ENCODE measurements at places on chromosomes 2 and 18.

DNA sequence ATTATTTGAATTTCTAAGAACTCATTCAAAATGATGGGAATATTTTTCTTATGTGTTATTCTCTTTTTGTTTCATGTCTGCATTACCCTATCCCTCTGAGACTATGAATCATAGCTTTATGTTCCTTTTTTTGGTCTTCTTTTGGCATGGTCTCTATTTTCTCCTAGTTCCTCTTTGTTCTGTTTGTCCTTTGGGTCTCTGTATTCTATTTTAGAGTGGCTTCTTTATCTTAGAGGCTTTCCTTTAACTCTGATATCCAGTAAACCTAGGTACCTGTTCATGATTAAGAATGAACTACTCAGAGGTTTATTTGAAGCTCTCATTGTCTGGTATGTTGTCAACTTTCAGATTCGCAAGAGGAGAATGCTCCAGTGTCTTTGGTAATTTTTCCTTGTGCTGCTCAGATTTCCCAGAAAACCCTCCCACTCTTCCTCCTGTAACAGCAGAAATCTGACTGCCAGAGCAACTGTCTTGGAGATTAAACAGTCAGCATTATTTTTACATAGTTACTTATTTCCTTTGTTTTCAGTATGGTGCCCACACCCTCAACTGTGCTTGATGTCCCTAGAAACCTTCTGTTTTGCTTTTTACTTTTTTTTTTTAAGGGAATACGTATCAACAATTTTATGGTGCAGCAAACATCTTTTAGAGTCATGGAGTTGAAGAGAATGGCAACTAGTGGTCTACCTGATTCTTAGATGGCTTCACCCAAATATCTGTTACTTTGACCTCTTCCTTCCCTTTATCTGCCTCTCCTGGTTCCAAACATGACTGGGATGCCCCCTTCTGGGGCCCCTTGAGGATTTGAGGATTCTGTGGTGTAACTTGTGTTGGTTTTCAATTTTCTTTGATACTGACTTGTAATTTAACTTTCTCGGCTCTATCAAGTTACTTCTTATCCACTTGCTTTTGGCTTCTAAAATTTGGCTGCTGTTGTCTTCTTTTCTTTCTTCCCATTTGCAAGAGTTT, 92.0 kb downstream of the DPP10 start:
- no peak overlapping the region for H3K4me3 ChIP-seq
- no peak for DNase-seq
- H3K36me3 ChIP-seq: no peaks in the 10 kb centered on the region

DNA sequence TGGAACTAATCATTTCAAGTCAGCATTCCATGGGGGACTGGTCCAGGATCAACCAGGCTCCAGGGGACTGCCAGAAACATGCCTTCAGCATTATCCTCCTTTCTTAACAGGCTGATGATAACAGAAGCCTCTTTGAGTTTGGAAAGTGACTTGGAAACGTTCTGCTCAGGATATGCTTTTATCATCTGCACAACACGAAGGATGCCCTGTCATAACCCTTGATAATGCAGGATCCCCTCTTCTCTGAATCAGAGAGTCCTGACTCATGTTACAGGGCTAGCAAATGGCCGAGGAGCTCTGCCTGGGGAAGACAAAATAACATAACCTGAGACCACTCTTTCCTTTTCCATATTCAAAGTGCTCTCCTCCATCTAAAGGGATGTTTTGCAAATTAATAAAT, 6.7 kb downstream of the SCYGR3 start:
- no peaks in the 10 kb centered on the region for H3K4me1 ChIP-seq
- no peaks in the 10 kb centered on the region for H3K27me3 ChIP-seq
- no peak overlapping the region for H3K27ac ChIP-seq

DNA sequence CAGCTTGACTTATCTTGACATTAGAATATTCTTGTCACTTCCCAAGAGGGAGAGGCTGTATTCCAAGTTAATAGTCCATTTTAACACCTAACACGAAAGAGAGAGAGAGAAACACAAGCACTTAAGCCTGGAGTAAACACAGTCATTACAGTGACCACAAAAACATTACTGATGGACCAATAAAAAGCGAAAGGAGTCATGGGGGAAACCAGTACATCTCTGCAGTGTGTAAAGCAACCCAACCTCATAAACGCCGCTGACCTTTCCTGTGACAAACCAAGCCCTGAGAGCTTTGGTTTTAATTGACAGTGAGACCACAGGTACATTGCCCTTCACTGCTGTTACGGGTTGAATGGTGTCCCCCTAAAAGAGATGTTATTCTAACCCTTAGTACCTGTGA, 78.3 kb downstream of the SMAD4 start:
- no peaks in the 10 kb centered on the region for H3K4me1 ChIP-seq
- no peaks in the 10 kb centered on the region for H3K36me3 ChIP-seq
- H3K27ac ChIP-seq: no peak overlapping the region
- no peak overlapping the region for H3K4me3 ChIP-seq
- DNase-seq: no peak
- no peaks in the 10 kb centered on the region for H3K27me3 ChIP-seq

DNA sequence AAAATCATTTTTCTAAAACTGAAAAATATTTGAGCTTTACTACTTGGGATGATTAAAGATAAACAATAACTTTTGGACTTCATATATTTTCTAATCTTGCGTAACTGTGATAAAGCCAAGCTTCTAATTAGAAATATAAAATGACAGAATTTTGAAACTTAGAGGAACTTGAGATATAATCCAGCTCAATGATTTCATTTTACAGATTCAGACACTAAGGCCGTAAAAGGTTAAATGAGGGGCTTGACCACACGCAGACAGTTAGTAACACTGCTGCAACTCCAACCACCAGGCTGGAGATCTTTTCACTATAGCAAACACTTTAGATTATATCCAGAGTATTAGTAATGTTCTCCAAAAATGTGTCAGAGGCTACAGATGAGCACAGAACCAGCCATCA, 445.5 kb downstream of the ZEB2 start:
- H3K27me3 ChIP-seq: no peaks in the 10 kb centered on the region
- no peak for DNase-seq
- no peak overlapping the region for H3K4me3 ChIP-seq
- H3K27ac ChIP-seq: no peak overlapping the region
- H3K4me1 ChIP-seq: no peaks in the 10 kb centered on the region
- H3K36me3 ChIP-seq: no peaks in the 10 kb centered on the region

Measured in cardiac muscle cell (in vitro differentiated cells and primary cell).